ENCODE measurements at places on chromosomes 11 and 22.

DNA sequence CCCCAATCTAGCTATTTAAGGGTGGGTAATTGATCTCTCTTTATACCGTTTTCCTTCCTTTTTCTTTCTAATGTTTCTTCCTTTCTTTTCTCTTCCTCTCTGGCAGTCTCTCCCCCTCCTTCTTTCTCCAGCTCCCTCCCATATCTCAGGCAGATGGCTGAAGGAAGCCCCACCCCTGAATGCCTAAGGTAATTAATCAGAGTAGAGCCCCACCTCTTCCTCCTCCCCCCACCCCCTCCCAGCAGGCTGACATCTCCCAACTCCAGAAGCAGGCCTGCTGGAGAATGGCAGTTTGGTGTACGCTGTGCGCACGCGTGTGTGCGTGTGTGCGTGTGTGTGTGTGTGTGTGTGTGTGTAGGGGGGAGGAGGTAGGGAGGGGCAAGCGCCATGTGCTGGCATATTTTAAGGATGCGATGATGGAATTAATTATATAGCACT, 122.6 kb downstream of the APOL5 start:
- DNase-seq = peak; percentile 51

DNA sequence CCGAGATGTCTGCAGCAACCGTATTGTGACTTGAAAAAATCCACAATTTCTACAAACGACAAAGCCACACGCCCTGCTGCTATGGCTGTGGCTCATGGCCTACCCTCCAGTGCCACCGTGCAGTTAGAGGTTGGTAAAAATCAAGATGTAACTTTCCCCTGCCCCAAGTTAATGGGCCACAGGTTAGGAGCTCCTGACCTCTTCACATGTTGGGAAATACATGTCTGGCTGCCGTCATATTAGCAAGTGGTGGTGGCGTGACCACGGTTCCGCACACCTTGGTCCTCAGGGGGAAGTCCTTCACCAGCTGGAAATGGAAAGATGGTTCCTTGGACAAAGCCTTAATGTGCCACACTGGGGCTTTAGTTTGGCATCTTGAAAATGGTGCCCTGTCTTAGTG, 27.4 kb upstream of the CCND1 start:
- DNase-seq = no peak

DNA sequence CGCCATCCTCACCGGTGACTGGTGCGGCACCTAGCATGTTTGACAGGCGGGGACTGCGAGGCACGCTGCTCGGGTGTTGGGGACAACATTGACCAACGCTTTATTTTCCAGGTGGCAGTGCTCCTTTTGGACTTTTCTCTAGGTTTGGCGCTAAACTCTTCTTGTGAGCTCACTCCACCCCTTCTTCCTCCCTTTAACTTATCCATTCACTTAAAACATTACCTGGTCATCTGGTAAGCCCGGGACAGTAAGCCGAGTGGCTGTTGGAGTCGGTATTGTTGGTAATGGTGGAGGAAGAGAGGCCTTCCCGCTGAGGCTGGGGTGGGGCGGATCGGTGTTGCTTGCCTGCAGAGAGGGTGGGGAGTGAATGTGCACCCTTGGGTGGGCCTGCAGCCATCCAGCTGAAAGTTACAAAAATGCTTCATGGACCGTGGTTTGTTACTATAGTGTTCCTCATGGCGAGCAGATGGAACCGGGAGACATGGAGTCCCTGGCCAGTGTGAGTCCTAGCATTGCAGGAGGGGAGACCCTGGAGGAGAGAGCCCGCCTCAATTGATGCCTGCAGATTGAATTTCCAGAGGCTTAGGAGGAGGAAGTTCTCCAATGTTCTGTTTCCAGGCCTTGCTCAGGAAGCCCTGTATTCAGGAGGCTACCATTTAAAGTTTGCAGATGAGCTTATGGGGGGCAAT, 1.1 kb downstream of the NEAT1 start:
- no peak for DNase-seq

GRCh38 chr22:42714768-42715390, 5.8 kb downstream of the A4GALT start:
- no peak for DNase-seq

- no peak for DNase-seq
Observed at GRCh38 chr11:73784080-73784634, 3.5 kb upstream of the MRPL48 start.

Measured in hypothalamus (tissue), 51 donors.